ENCODE measurements at places on chromosomes 7 and 10. TPM values are rescaled to one million over a fixed set of nuclear protein-coding genes. Genes with fewer than 3 reads are reported as not detected.

The CRPPA gene
- total RNA-seq = 4.1 TPM

The SUGCT gene
- 8.4 TPM for total RNA-seq

The FXYD4 gene
- total RNA-seq = not detected

The HOXA4 gene
- total RNA-seq = 55.9 TPM

The MPP7 gene
- total RNA-seq = 10.6 TPM

The FAM107B gene
- 23.5 TPM for total RNA-seq

DNA sequence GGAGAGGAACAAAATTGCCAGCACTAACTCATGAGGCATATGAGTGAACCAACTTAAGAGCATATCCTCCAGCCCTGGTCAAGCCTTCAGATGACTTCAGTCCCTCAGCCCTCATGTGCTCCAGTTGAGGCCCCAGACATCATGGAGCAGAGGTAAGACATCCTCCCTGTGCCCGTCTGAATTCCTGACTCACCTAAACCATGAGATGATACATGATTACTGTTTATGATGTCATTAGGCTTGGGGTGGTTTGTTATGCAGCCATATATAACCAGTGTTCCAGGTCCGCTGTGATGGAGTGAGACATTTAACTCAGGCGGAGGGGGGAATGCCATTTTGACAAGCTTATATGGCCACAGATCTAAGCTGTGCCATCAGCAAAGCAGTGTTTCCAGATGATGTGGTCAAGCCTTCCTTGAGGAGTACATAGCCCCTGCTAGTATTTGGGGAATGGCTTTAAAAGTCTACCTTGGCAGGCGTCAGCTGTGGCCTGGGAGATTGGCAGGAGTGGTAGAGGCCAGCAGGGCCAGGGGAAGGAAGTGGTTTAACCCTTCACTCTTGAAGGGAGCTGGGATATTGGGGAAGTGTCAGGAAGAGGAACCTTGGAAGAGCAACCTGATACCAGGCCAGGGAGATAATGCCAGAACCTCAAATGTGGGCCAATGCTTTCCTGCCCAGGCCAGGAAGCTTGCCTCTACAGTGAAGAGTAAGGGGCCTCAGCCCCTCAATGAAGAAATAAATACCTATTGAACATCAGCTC, 343.0 kb upstream of the PODXL start:
- H3K27ac ChIP-seq = no peak overlapping the region
- no peaks in the 10 kb centered on the region for H3K36me3 ChIP-seq
- peaks cover 51% of the 10 kb centered on the region for H3K27me3 ChIP-seq

DNA sequence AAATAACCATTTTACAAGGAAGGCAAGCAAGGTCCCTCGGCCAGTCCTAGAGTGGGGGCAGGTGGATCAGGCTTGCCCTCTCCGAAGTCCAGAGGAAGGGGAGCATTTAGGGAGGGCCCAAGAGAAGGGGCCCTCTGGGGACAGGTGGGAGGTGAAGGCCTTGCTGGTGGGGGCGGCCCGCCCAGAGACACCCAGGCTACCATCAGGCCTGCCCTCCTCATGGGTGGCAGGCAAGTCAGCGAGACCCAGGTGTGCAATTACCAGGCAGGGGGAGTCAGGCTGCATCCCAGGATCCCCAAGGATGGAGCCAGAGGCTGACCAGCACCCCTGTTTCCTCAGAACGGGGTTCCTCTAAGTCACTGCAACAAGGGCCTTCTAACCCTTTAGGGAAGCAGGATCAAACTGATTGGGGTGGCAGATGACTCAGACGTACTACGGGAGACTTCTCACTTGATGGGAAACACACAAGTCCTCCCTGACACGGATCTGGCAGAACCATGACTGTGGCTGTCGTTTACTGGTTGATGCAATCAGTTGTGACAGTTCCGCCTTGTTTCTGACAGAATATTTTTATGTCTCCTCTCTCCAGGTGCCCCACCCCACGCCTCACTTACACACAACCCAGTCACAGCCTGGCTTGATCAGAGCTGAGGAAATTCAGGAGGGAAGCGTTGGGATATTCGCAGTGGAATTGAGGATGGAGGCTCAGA, 8.2 kb downstream of the LOXL4 start:
- no peak overlapping the region for H3K27ac ChIP-seq
- H3K4me3 ChIP-seq = no peak overlapping the region
- DNase-seq = no peak
- peaks cover 6% of the 10 kb centered on the region for H3K36me3 ChIP-seq
- H3K4me1 ChIP-seq = peaks cover 4% of the 10 kb centered on the region

- H3K27me3 ChIP-seq = peaks cover 81% of the 10 kb centered on the region
- no peak overlapping the region for H3K4me3 ChIP-seq
- H3K27ac ChIP-seq = no peak overlapping the region
- H3K36me3 ChIP-seq = no peaks in the 10 kb centered on the region
- no peak for DNase-seq
- H3K4me1 ChIP-seq = peaks cover 28% of the 10 kb centered on the region
Observed at GRCh38 chr10:129966889-129967578, 3.0 kb upstream of the EBF3 start.

DNA sequence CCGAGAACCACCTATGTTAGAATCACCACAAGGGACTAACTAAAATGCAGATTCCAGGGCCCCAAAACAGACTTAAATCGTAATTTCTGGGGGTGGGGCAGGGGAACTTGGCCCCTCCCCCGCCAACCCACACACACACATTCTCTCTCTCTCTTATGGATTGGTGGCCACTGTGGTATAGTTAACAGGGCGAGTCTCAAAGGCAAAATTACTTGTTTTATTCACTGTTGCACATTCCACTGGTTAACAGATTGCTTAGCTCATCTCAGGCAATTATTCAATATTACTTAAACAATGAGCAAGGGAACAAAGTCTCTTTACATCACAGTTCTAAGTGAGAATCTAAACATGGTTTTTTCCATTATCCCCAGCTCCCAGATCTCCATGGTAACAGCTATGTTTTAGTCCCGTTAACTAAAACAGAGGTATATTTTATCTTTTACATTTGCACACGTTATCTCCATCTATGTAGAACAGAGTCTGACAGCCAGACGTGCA, 38.5 kb downstream of the IGF2BP3 start:
- H3K4me3 ChIP-seq = no peak overlapping the region
- no peaks in the 10 kb centered on the region for H3K36me3 ChIP-seq
- peaks cover 34% of the 10 kb centered on the region for H3K4me1 ChIP-seq

GRCh38 chr10:132745971-132746370, 40.0 kb downstream of the NKX6-2 start:
- no peaks in the 10 kb centered on the region for H3K4me1 ChIP-seq
- H3K27ac ChIP-seq = no peak overlapping the region
- no peaks in the 10 kb centered on the region for H3K27me3 ChIP-seq
- H3K4me3 ChIP-seq = no peak overlapping the region

GRCh38 chr10:101968286-101968939, 87.6 kb downstream of the ARMH3 start:
- peaks cover 11% of the 10 kb centered on the region for H3K4me1 ChIP-seq
- no peak overlapping the region for H3K27ac ChIP-seq
- no peak overlapping the region for H3K4me3 ChIP-seq
- peaks cover 12% of the 10 kb centered on the region for H3K36me3 ChIP-seq
- no peak for DNase-seq

- H3K4me1 ChIP-seq = peaks cover 4% of the 10 kb centered on the region
- peaks cover 7% of the 10 kb centered on the region for H3K27me3 ChIP-seq
- no peaks in the 10 kb centered on the region for H3K36me3 ChIP-seq
- H3K27ac ChIP-seq = no peak overlapping the region
- no peak for DNase-seq
Observed at GRCh38 chr7:39847227-39847626, 102.8 kb upstream of the CDK13 start.

- H3K4me3 ChIP-seq = no peak overlapping the region
- H3K36me3 ChIP-seq = no peaks in the 10 kb centered on the region
- peaks cover 3% of the 10 kb centered on the region for H3K4me1 ChIP-seq
- DNase-seq = peak; percentile 15
- no peak overlapping the region for H3K27ac ChIP-seq
- H3K27me3 ChIP-seq = peaks cover 52% of the 10 kb centered on the region
Observed at GRCh38 chr10:132878730-132879407, 63.5 kb downstream of the CFAP46 start.

GRCh38 chr7:54874804-54875203, 115.8 kb upstream of the SEC61G start:
- no peak for DNase-seq
- no peaks in the 10 kb centered on the region for H3K27me3 ChIP-seq
- H3K36me3 ChIP-seq = no peaks in the 10 kb centered on the region
- no peak overlapping the region for H3K27ac ChIP-seq
- H3K4me3 ChIP-seq = no peak overlapping the region
- H3K4me1 ChIP-seq = peaks cover under 1% of the 10 kb centered on the region

GRCh38 chr7:37666026-37666799, 17.4 kb upstream of the GPR141 start:
- H3K36me3 ChIP-seq = no peaks in the 10 kb centered on the region
- peak overlapping the region; percentile 65 for H3K27ac ChIP-seq
- H3K27me3 ChIP-seq = no peaks in the 10 kb centered on the region
- H3K4me3 ChIP-seq = no peak overlapping the region
- H3K4me1 ChIP-seq = peaks cover 19% of the 10 kb centered on the region

GRCh38 chr10:6578251-6578771, 1.8 kb downstream of the PRKCQ start:
- peaks cover 14% of the 10 kb centered on the region for H3K4me1 ChIP-seq
- peaks cover 44% of the 10 kb centered on the region for H3K27me3 ChIP-seq
- H3K27ac ChIP-seq = no peak overlapping the region
- DNase-seq = no peak
- H3K4me3 ChIP-seq = peak overlapping the region; percentile 20

GRCh38 chr7:121305109-121305508, 23.7 kb upstream of the WNT16 start:
- peaks cover 3% of the 10 kb centered on the region for H3K27me3 ChIP-seq
- DNase-seq = no peak
- peak overlapping the region; percentile 26 for H3K27ac ChIP-seq
- H3K36me3 ChIP-seq = no peaks in the 10 kb centered on the region

DNA sequence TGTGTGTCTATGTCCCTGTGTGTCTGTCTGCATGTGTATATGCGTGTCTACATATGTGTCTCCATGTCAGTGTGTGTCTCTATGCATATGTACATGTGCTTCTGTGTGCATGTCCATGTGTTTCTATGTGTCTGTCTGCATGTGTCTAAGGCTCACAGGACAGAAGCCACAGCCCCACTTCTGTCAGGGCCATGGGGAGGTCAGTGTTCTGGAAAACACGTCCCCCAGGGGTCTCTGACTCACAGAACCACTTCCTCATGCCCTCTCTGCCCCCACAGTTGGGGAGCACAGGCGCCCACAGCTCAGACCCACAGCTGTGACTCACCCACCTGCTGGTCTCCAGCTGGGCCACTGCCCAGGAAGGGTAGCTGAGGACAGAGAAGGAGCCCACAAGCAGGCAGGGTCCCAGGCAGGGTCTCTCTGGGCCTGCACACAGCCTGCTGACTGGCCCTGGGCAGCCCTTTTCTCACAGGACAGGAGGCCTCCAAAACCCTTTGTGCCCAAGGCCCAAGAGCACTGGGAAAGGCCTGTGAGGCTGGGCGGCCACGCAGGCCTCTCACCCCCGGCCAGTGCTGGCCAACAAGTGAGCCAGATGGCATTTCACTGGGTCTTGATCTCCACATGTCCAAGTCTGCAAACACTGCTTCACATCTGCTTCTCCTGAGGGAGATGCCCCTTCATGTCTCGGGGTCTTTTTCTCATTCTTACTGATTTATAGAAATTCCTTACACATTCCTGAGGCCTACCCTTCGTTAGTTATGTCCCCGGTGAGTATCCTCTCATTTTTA, 102.9 kb upstream of the FAM20C start:
- H3K4me1 ChIP-seq = peaks cover 42% of the 10 kb centered on the region
- no peaks in the 10 kb centered on the region for H3K36me3 ChIP-seq
- H3K27me3 ChIP-seq = peaks cover 2% of the 10 kb centered on the region
- no peak for DNase-seq

Measured in mesothelial cell of epicardium (in vitro differentiated cells).